Effector memory CD8-positive, alpha-beta T cell (primary cell): ENCODE measurements at places on chromosomes 16 and 17.

DNA sequence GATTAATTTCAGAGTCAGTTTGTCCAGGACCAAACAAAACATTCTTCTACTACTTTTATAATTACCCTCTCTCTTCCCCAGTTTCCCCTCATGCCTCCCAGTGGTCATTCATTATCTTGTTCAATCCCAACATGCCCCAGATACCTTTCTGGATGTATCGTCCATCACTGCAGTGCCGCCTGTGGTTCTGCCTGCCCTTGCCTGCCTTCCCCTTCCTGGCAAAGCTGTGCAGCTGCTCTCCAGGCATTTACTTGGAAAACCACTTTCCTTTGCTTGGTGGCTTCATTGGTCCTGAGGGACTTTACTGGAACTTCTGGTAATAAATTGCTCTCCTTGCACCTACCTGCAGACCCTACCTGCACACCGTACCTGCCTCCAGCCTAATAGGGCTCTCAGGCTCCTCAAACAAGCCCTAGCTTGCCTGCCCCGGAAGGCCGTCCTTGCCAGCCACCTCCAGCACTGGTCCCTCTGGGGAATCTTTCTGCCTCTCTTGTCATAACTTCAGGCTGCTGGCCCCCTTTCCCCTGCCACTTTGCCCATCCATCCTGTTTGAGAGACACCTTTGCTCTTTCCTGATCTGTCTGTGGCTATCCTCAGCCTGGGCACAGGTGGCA is 19.5 kb upstream of the MSI2 start:
- no peak overlapping the region for H3K4me3 ChIP-seq
- H3K36me3 ChIP-seq = no peaks in the 10 kb centered on the region
- no peak for DNase-seq
- H3K27ac ChIP-seq = no peak overlapping the region
- H3K27me3 ChIP-seq = peaks cover 42% of the 10 kb centered on the region

DNA sequence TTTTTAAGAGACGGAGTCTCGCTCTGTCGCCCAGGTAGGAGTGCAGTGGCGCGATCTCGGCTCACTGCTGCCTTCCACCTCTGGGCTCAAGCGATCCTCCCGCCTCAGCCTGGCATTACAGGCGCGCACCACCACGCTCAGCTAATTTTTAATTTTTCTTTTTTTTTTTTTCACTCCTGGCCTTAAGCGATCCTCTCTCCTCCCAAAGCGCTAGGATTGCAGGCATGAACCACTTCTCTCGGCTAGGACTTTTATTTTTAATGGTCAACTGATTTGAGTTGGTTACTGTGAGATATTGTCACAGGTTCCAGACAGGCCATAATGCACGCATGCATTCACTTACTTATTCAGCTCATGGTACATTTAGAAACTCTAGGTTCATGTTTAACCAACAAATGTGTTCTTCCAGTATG is 888 bp downstream of the PIGW start:
- no peaks in the 10 kb centered on the region for H3K27me3 ChIP-seq
- peak overlapping the region; percentile 93 for H3K4me3 ChIP-seq
- H3K36me3 ChIP-seq = peaks cover 23% of the 10 kb centered on the region
- DNase-seq = no peak

DNA sequence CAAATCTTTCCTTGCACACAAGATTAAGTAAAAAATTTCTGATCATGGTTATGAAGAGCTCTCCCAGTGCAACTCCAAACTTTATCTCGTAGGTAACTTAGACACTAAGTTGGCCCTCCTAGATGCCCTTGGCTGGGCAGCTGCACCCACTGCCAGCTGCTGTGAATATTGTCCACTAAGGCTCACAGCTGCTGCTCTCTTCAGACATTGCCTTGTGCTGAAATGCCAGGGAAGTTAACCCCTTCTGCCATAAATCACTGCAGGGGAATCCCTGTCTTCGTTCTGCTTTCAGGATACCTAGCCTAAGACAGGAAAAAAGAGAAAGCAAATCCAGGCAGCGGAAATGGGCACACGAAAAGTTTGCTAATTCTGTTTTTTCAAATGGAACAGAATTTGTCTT is 106.4 kb downstream of the IRX5 start:
- peaks cover 2% of the 10 kb centered on the region for H3K36me3 ChIP-seq
- no peak for DNase-seq
- no peaks in the 10 kb centered on the region for H3K27me3 ChIP-seq
- no peak overlapping the region for H3K27ac ChIP-seq
- no peak overlapping the region for H3K4me3 ChIP-seq
- no peaks in the 10 kb centered on the region for H3K4me1 ChIP-seq

GRCh38 chr16:19323596-19323995 is 38.1 kb downstream of the CLEC19A start:
- H3K36me3 ChIP-seq = no peaks in the 10 kb centered on the region
- H3K4me1 ChIP-seq = no peaks in the 10 kb centered on the region
- H3K4me3 ChIP-seq = no peak overlapping the region
- H3K27me3 ChIP-seq = peaks cover 9% of the 10 kb centered on the region

GRCh38 chr16:81374550-81374949 is 59.8 kb downstream of the GAN start:
- H3K4me1 ChIP-seq = peaks cover 6% of the 10 kb centered on the region
- DNase-seq = no peak
- H3K27me3 ChIP-seq = no peaks in the 10 kb centered on the region
- peaks cover 22% of the 10 kb centered on the region for H3K36me3 ChIP-seq

GRCh38 chr16:57316390-57317017 is 32.0 kb upstream of the PLLP start:
- H3K4me1 ChIP-seq = no peaks in the 10 kb centered on the region
- no peak overlapping the region for H3K4me3 ChIP-seq
- peaks cover 19% of the 10 kb centered on the region for H3K27me3 ChIP-seq
- H3K27ac ChIP-seq = no peak overlapping the region
- H3K36me3 ChIP-seq = no peaks in the 10 kb centered on the region
- DNase-seq = no peak
